ENCODE measurements at places on chromosomes 5 and 9.

DNA sequence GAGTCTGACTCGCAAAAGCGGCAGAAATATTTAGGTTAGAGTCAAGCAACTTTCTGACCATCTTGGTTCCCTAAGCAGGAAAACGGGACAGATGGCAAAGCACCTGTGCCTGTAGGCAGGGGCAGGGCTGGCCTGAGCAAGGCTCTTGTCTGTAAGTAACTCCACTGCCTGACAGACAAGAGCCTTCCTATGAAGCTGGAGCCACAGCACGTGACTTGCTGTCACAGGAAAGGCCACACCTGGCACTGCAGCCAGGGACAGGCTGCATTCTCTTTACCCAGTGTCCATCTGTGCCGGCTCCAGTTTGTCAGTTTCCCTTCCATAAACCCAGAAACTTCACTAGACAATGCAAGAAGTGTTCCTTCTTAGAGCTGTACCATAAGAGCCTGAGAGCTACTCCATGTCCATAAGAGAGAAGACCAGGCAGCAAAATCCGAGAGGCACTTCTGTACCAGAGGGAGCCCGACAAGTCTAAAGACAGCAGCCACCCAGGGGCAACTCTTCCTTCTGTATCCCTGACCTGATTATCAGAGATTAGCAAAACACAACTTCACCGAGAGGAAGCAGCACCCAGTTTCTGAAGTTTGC lies 78.1 kb downstream of the GPR21 start:
- DNase-seq = no peak

DNA sequence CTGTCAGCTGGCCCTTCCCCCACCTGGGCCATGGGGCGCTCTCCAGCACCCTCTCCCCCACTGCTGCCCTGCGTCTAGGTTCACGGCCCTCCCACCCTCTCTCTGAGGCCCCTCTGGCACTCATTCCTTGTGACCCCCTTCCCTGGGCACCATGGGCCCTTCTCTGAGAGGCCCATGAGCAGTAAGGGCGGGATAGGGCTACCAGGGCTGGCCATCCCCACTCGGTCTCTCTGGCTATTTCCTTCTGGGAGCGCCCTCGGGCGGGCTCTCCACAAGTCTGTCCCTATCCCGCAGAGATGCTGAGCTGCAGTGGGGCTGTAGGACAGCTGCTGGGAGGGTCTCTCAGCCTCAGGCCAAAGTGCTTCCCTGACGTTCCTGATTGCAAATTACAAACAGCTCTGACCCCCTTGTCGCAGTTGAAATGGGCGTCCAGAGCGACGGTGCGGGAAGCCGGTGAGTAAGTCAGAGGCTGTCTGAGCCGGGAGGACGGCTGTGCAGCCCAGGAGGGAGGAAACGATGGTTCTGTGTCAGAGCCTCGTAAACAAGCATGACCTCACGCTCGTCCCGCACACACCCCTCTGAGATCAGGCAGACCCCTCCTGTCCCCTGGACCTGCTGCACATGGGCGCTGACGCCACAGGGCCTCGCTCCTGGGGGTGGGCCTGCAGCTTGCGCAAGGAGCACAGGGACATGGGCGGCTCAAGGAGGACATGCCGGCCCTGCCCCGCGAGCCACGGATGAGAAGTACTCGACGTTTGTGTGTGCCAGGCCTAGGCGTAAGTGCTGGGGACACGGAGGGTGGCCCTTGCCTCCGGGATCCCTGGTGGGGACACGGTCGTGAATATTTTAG lies 36.3 kb upstream of the GFPT2 start:
- DNase-seq = no peak

DNA sequence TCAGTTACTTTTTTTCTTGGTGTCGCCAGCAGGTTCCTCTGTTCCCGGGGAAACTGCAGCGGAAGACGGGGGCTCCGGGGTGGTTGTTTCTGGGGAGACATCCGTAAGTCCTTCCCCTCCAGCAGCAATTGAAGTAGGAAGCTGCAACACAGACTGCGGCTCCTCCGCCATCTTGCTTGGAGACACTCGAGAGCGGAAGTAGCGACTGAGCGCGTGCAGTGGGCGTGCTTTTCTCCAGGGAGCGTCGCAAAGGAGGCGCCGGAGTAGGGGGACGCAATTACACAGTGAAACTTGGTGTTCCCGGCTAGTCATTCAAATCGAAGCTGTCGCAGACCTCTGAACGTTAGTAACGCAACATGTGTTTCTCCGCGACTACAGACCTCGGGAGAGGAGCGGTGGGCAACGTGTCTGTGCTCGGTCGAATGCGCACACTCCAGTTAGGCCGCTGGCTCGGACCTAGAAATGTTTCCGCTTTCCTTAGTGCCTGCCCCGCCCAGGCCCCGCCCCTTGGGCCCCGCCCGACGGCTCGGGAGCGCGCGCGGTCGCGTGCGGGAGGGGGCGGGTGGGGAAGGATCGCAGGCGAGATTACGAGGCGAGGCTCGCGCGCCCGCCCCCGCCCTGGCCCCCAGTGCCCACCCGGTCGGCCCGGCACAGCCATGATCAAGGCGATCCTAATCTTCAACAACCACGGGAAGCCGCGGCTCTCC lies at the start of the genes AP3S1 and ATG12:
Gene AP3S1 (plus strand): TSS at position 554 of the 707 bp plus-strand sequence. CDS start 103 bp downstream, at position 657.
Gene ATG12 (minus strand): TSS at position 184 of the 707 bp plus-strand sequence. CDS start 13 bp downstream, at position 171.
- peak; percentile 89 for DNase-seq

- peak; percentile 72 for DNase-seq
These were observed 10.4 kb upstream of the TRIM14 start for GRCh38 chr9:98129451-98129881.

GRCh38 chr9:16612627-16613026 lies 257.8 kb downstream of the BNC2 start:
- no peak for DNase-seq

DNA sequence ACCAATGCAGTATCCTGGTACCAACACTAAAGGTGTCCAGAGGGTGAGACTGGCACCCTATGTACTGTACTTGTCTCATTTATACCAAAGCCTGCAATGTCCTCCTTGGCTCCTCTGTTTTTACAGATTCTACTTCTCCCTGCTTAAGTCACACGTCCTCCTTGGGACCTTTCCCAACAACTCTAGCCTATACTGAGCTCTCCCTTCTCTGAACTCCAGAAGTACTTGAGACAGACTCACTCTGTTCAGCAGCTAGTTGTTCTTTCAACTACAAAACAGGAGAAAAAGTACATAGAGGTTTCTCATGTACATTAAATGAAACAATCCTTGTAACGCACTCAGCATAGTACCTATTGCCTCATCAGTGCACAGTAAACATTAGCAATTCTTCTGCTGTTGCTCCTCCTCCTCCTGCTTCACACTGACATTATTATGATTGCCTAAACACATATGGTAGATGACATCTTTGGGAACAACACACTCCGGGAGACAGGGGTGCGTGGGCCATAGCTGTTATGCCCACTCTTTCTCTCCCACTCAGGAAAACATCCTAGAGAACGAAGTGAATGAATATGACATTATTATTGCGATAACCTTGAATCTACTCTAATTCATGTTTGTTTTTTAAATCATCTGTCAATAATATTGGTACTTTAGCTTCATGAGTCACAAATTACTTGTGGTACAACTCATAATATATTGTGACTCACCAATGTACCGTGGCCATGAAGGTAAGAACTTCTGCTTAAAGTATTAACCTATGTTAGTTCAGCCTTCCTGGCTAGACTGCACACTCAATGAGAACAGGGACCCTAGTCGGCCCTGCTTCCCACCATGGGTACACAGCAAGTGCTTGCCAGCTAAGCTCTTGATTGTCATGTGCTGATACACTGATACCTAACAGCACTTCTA lies 180.3 kb upstream of the ADRA1B start:
- no peak for DNase-seq

- no peak for DNase-seq
These were observed 441.6 kb upstream of the KLF4 start for GRCh38 chr9:107931071-107931715.

DNA sequence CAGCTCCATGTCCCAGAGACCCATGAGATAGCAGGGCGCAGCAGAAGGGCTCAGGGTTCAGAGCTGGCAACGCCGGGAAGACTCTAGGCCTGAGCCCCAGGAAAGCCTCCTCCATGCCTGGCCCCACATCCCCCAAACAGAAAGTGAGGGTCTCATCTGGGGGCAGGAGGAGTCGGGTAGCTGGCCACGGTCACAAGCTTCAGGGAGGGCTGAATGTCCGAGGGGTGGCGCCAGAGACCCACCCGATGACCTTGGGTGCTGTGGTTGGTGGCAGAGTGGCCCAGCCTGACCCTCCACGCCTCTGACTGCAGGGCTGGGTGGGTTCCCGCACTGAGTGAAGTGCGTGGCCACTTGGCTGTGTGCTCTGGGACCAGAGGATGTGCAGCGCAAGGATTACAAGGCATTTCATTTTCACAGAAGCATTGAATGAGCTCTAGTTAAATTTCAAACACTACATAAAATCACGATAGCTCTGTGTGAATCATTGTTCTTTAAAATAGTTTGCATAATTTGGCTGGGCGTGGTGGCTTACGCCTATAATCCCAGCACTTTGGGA lies 3.0 kb downstream of the C8G start:
- no peak for DNase-seq

GRCh38 chr5:10709933-10710332 lies 51.1 kb downstream of the DAP start:
- DNase-seq = no peak

DNA sequence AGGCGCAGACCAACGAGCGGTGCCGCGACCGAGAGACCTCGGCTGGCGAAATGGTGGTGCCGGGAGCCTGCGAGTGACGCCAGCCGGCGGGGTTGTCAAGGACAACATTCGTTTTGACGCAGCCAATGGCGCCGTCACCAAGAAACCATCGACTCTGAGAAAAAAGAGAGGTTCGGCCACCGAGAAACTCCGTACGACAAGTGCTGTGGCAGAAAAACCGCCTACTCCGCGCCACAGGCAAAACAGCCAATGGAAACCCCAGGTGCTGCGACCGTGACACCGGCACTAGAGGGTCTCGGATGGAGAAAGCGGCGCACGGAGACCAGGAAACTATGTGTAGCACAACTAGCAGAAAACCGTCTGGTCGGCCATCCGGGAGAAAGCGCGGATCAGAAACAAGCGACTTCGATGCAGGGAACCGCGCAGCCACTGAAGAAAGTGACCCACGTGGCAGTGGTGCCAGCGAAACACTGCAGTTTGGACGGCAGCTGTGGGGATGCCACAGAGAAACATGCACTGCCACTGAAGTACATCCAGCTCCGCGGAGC lies 88.8 kb downstream of the ANXA2R start:
- DNase-seq = peak; percentile 77

DNA sequence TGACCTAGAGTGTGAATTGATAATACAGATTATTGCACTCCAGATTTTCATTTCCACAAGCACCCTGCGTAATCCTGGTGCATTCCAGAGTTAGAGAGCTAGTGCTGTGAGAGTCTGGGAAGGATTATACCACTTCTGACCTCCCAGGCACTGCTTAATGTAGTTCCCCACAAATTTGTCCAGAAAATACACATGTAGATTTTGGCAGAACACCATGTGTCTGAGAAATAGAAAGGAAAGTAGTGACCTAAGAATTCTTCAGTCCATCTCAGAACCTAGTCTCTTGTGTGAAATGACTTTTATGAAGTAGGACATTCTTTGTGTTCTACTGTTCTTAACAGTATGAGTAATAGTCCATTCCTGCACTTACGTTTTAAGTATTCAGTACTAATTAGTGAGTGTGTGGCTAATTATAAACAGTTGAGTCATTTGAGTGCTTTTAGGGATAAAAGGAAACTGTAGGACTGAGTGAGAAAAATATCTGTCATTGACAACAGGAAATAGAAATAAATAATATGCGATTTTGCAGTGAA lies 27.8 kb upstream of the PTPDC1 start:
- DNase-seq = no peak

GRCh38 chr5:72427488-72428437 lies 79.4 kb downstream of the ZNF366 start:
- DNase-seq = no peak

DNA sequence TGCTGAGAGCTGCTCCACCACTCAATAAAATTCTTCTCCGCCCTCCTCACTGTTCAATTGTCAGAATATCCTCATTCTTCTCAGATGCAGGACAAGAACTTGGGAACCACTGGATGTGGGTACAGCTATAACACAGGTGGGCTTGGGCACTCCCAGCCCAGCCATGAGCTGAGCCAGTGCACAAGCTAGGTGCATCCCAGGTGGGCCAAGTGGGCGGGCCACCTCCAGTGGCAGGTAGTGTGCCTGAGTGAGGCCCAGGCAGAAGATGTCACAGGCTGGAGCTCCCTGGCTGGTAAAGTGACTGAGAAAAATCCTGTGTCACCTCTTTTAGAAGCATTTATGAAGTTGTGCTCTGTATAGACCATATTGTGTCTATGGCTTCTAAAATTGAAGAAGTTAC lies 501.6 kb upstream of the TYRP1 start:
- no peak for DNase-seq

- DNase-seq = no peak
These were observed 513.0 kb upstream of the ADAMTS16 start for GRCh38 chr5:4627131-4627530.

DNA sequence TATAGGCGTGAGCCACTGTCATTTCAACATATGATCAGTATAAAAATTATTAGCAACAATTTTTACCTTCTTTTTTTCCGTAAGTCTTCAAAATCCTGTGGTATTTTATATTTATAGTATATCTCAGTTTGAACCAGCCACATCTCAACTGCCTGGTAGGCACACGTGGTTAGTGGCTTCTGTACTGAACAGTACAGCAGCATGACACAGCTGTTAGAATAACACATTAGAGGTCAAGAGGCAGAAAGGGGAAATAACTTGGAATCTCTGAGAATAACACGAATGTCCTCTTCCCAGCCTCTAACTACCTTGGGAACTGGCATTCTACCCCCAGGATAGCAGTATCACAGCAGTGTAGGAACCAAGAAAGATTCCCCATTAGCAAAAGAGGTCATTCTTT lies 108.5 kb upstream of the IQGAP2 start:
- DNase-seq = no peak

- no peak for DNase-seq
These were observed 33.0 kb upstream of the ARHGAP26 start for GRCh38 chr5:142737179-142737578.

DNA sequence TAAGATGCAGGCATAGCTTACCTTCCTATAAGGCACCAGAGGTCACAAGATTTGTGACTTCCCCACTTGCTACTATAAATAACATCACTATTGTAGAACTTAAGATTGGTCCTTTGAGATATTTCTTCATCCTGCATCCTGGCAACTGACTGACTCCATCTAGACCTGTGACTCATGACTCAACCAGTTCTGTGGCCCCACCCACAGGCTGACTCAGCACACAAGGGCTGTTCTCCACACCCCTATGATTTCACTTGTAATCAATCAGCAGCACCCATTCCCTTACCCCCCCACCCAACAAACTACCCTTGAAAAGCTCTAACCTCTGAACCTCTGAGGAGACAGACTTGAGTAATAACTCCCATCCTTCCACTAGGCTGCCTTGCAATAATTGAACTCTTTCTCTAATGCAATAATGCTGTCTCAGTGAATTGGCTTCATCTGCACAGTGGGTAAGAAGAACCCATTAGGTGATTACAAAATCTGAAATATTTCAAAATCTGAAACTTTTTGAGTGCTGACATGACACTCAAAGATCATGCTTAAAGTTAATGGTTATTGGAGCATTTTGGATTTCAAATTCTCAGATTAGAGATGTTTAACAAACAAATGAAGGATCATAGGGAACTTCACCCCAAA lies 296.7 kb downstream of the ARL15 start:
- DNase-seq = no peak

DNA sequence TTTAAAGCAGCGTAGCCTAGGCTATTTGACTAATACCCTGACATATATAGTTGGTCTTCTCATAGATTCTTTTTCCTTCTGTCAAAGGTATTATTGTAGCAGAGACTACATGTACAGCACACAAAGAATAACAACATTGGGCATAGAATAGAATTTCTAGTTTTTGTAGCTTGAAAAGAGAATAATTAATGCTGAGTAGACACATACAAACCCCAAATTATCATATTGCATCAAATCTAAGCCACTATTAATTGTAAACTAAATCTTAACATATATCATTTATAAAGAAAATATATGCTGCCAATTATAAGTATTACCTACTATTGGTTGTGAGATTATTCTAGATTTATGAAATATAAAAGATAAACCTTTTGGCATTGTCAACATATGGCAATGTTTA lies 574.5 kb downstream of the SLCO4C1 start:
- DNase-seq = no peak

All from GM10248 (cell line).